Left lung (tissue), 14 donors: ENCODE measurements at places on chromosomes 16 and 17. TPM values are rescaled to one million over a fixed set of nuclear protein-coding genes. Genes with fewer than 3 reads are reported as not detected.

The PLCD3 gene
- 49.1 TPM for total RNA-seq

- no peaks in the 10 kb centered on the region for H3K27me3 ChIP-seq
- H3K4me3 ChIP-seq: no peak overlapping the region
- peaks cover 36% of the 10 kb centered on the region for H3K36me3 ChIP-seq
- peaks cover 20% of the 10 kb centered on the region for H3K4me1 ChIP-seq
These were observed 5.3 kb downstream of the UBALD1 start for GRCh38 chr16:4609200-4610010.

DNA sequence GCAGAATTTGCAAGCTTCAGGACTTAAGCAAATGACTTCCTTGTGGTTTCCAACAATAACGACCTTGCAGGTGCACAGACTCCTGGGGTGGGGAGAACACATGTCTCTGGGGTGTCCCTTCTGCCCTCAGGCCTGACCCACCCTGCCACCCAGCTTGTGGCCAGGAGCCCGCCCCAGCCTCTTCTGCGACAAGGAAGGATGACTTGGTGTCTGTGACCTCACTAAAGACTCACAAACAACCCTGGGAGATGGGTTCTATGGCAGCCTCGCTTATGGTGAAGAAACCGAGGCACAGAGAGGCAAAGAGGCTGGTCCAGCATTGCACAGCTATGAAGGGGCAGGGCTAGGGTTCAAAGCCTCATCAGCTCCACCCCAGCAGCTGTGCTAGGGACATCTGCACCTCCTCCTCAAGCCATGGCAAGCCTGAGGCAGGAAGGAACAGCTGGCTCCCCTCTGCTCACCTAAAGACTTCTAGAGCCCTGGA, 2.6 kb downstream of the ATP2A3 start:
- no peak overlapping the region for H3K4me3 ChIP-seq
- peak; percentile 55 for DNase-seq
- no peaks in the 10 kb centered on the region for H3K36me3 ChIP-seq
- H3K27me3 ChIP-seq: no peaks in the 10 kb centered on the region
- H3K27ac ChIP-seq: no peak overlapping the region

DNA sequence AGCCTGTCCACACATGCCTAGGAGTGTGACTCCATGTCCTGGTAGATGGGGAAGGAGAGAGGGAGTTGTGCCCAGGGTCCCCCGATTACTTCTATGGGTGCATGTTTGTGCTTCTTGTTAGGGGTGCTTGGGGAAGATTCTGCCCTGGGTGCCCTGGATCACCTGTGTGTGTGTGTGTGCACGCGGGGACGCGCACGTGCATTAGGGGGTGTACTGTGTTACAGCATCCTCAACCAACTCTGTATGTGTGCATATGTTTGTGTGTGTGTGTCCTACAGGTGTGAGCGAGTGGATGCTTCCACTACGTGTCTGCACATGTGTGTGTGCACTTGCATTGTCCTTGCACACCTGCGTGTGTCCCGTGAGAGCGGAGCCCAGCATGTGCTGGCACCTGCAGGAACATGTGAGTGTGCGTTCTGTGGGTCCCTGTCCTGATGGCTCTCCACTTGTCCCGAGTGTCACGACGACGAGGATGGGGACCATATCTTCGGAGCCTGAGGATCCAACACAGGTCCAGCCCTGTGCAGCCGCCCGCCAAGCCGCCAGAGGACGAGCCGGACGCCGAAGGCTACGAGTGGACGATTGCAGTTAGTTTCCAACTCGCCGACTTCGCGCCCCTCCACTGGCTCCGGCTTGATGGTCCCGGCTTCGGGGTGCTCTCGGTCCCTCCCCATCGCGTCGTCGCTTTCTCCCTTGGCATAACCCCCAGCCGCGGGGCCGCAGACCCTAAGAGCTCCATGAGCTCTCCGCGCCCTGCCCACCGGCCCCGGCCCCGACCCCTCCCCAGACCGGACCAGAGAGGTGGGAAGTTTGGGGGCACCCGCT, 6.0 kb upstream of the TBC1D3B start:
- H3K4me1 ChIP-seq: no peaks in the 10 kb centered on the region
- no peak overlapping the region for H3K27ac ChIP-seq
- no peaks in the 10 kb centered on the region for H3K36me3 ChIP-seq
- peak overlapping the region; percentile 59 for H3K4me3 ChIP-seq
- peak; percentile 22 for DNase-seq

- H3K27me3 ChIP-seq: no peaks in the 10 kb centered on the region
- H3K27ac ChIP-seq: no peak overlapping the region
- no peaks in the 10 kb centered on the region for H3K36me3 ChIP-seq
- no peak overlapping the region for H3K4me3 ChIP-seq
- DNase-seq: no peak
These were observed 48.6 kb downstream of the PITPNC1 start for GRCh38 chr17:67425571-67426160.
